Testis (tissue), 5 donors: ENCODE measurements at places on chromosomes 2 and 18. TPM values are rescaled to one million over a fixed set of nuclear protein-coding genes. Genes with fewer than 3 reads are reported as not detected.

Gene AMER3
- polyA plus RNA-seq: 0.99 TPM

Gene CCDC74A
- 124 TPM for polyA plus RNA-seq

Gene CDK15
- 5.6 TPM for polyA plus RNA-seq

Gene IL1RN
- 18.4 TPM for polyA plus RNA-seq

Gene SFT2D3
- 7.4 TPM for polyA plus RNA-seq

Gene NT5DC4
- 4.2 TPM for polyA plus RNA-seq

Gene CCNYL1
- polyA plus RNA-seq: 32.5 TPM

Gene SP140
- 4.8 TPM for polyA plus RNA-seq

Gene CXCR4
- polyA plus RNA-seq: 12.3 TPM

Gene RSAD2
- polyA plus RNA-seq: 2.3 TPM

Gene GAREM1
- polyA plus RNA-seq: 10.7 TPM

Gene CHAC2
- polyA plus RNA-seq: 9.1 TPM

Gene YPEL5
- 189 TPM for polyA plus RNA-seq

Gene TTLL4
- polyA plus RNA-seq: 141 TPM

GRCh38 chr18:66621816-66622576, 18.1 kb upstream of the CDH19 start:
- DNase-seq: no peak

DNA sequence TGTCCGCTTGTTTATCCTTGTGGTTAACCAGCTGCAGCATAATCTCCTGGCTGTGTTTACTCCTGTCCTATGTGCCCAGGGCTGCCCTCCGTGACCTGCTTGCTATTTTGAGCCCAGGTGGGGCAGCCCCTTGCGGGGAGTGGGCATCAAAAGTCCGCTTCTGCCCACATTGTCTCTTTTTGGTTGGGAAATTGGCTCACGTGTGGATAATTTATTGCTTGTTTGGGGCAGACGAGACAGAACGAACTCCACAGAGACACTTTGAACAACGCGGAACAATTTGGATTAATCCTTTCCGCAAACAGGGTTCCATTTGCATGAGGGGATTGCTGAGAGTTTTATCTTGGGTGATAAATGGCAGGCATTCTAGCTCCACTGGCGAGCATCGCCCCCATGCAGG, 8.1 kb upstream of the CXCR4 start:
- DNase-seq: no peak

- DNase-seq: no peak
Observed at GRCh38 chr2:216222650-216223352, 113.7 kb downstream of the XRCC5 start.

GRCh38 chr2:235835810-235836209, 332.4 kb downstream of the GBX2 start:
- DNase-seq: no peak

- DNase-seq: no peak
Observed at GRCh38 chr2:35468245-35468644, 887.3 kb upstream of the CRIM1 start.

- DNase-seq: no peak
Observed at GRCh38 chr2:158497486-158497885, 40.7 kb downstream of the PKP4 start.

DNA sequence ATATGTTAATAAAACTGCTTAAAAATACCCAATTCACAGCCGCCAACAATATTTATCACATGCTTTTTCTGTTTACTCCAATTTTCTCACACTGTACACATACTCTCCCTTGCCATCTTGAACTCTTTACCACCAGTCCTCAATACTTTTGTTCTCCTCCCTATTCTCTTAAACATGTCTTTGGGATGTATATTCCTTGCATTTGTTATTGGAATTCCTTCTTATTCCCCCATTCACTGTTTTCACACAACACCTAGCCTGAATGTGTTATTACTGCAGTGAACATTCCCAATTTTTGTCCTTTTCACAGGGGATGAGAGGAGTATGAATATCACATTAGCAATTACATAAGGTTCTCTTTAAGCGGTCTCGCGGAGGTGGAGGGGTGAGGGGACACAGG, 94.7 kb downstream of the USP34 start:
- DNase-seq: no peak

DNA sequence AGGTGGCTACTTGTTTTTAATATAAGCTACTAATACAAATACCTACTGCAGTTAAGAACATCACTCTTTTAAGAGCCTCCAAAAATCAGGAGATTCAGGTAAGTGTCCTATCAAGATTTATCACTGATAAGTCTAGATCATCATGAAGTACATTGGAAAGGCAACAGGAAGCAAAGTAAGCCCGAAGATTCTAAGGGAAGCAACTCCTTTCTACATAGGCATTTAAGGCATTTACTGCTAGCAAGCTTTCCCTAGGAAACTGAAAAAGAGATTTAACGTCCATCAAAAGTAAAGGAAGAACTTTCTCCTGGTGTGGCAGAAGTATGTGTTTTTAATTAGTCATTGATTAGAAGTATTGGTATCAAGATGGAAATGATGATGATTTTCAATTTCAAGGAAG, 3.7 kb downstream of the STK17B start:
- no peak for DNase-seq

GRCh38 chr2:55061523-55062344, 11.5 kb upstream of the RTN4 start:
- DNase-seq: peak; percentile 22

DNA sequence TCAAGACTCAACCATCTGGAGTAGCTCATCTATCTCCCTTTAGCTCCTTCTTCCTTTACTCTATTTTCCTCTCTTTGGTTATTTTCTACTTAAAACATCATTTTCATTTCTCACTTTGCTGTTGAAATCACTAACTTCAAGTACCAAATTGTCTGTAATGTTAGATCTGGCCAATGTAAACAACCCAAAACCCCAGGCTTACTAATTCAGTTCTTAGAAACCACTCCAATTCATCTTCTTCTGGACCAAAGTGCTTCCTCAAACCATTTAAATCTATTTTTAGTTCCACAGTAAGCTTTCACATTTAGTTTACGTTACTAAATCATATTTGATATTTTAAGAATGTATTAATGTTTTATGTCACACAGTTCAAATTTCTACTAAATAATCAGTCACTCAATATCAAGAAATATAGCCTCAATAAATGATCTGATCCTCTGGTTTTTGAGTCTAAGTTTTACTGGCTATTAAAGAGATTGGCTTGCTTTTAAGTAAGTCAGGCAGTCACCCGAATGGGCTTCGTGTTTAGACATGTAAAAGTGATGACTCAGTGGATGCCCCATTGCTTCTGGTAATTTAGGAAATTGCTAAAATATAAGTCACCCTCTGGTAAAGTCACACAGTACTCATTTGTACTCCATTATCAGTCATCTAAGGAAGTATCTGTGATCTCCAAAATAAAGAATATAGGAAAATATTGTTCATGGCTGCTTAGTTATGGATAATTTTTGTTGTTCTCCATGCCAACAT, 527.2 kb upstream of the SOX11 start:
- DNase-seq: no peak

GRCh38 chr2:9078405-9078804, 74.9 kb upstream of the MBOAT2 start:
- DNase-seq: no peak

GRCh38 chr2:239630618-239631286, 229.9 kb upstream of the HDAC4 start:
- DNase-seq: no peak

- no peak for DNase-seq
Observed at GRCh38 chr2:18752667-18753422, 163.5 kb upstream of the NT5C1B start.

DNA sequence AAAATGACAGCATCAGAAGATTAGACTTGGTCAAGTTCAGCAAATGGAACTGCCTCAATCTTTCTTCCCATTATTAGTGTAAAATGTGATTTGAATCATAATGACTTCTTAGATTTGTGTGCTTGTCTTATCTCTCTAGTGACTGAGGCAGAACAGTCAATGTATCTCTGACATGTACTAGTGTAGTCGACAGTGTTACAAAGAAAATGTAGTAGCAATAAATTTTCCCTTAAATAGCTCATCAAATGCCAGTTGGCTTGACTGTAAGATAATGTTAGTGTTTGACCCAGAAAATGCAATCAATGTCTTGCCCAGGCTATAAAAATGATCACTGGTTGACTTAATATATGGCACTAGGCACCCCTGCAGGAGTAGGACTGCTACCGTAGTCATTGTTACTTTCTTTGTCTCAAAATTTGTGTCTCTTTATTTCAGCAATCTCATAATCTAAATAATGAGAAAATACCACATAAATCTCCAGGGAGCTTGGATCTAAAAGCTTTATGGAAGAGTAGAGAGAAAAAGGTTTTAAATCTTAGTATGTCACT, 1336.7 kb downstream of the DPP10 start:
- no peak for DNase-seq

- no peak for DNase-seq
Observed at GRCh38 chr2:175807031-175807873, 194.8 kb downstream of the LNPK start.

- DNase-seq: no peak
Observed at GRCh38 chr18:25830787-25831186, 259.6 kb downstream of the SS18 start.

- peak; percentile 64 for DNase-seq
Observed at GRCh38 chr2:222939208-222939856, 78.5 kb downstream of the ACSL3 start.

GRCh38 chr2:170820757-170821530, 4.3 kb downstream of the GAD1 start:
- no peak for DNase-seq

DNA sequence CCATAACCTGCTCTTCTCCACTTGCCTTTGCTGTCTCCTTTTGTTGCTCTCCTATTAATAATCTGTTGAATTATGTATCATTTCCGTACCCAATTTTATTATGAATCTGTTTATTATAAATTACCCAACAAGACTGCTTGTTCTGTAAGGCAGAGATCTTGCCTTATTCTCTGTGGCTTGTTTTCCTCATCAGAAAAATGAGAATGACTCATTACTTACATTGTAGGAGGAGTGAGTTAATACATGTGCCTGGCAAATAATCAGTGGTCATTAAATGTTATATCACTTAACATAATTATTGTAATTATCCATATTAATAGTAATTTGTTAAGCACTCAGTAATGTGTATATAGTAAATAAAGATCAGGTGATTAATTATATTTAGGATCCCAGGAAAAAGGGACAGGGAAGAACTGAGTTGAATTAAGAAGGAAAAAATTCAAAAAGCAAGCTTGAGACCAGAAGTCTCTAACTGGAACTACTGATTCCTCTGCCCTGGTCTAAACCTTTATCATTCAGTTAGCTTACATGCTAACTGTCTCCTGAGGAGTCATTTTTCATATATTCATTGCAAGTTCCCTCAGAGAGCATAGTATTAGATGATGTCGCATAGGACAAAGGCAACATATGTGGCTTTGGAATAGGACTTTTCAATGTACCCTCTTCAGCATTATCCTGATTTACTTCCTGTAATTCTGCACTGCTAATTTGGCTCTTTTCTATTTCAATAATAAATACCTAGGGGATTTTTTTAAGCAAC, 335.7 kb downstream of the GALNT13 start:
- DNase-seq: no peak

DNA sequence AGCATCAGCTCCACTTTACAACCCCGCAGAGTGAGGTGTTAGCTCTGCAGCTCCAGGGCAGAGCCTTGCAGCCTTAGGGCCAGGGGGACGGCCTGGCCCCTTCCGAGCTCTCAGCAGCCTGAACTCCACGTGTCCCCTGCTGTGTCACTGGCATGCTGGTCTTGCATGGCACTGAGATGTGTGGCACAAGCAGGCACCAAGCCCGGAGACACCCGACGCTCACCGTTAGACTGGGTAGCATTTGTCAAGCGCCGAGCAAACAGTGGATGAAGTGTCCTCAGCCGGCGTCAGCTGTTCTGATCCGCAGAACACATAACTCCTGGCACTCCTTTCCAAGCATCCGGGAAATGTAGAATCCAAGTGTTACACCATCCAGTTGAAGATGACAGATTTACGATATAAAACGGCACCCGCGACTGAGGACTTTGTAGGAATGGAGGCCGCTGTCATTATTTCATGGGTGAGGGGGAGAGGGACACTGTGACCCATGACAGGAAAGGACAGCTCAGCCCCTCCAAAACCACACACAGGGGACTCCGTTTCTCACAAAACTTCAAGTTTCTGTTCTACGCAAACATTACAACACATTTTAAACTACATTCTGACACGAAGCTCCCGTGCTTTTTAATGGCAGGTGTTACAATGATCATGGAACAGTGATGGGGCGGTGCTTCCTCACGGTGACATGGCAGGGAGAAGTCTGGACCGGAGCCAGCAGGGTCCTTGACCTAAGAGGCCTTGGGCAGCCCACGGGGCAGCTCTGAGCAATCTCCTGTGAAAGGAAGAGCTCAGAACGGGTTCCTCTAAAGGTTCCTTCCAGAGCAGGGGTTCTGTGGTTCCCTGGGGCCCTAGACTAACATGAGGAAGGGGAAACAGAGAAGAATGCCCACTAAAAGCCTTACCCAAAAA, 89.4 kb downstream of the HDAC4 start:
- peak; percentile 14 for DNase-seq

GRCh38 chr2:152505495-152505906, 170.5 kb downstream of the FMNL2 start:
- DNase-seq: peak; percentile 65

GRCh38 chr2:95347681-95348608, 50.8 kb downstream of the KCNIP3 start:
- DNase-seq: peak; percentile 9

DNA sequence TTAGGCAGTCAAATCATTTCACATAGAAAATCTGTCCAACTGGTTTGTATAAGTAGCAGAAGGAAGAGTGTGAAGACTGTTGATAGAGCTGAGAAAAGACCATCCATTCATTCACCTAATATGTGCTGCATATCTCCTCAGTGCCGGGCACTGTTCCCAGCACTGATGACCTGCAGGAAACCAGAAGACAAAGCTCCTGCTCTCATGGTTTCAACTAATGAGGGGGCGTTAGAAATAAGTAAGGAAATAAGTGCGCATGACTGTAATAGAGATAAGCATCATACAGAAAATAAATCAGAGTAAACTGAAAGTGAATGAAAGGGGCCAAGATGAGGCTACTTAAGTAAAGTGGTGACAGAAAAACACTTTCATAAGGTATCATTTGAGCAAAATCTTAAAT, 427.5 kb upstream of the CDH20 start:
- no peak for DNase-seq

DNA sequence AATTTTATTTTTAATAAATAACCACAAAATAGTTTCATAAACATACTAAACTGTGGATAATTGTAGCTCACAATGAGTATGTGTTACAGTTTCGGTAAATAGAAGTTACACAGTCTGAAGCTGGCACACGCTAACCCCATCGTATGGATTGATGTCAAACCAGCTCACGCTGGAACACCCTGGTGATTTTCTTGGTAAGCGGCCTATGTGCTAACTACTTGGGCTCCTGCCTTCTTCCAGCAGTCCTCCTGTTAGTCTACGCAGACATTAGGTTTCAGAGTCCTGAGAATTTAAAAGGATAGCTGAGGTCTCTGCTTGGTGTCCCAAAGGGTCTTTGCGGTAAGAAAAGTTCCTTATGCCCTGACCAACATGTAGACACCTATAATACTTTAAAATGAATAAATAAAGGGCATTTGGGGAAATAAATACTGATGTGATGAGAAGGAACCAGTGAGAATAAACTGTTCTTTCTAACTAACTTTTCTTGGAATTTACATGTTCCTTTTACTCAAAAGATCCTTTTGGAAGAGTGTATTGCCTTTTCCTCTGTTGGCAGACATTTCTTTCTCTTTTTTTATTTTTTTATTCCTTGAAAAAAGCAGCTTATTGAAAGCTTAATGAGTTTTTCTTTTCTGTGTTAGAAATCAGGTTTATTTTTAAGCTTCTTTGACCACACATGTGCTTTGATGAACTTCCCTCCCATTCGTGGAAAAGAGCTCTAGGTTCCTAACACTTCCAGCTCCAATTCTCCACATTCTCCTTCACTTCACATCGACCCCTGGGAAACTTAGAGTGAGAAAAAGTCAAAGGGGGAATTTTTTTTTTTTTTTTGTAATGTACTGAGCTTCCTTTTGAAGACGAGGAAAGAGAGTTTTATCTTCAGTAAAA, 322.2 kb downstream of the IRS1 start:
- peak; percentile 17 for DNase-seq
